ENCODE measurements at places on chromosomes 1 and 21.

GRCh38 chr1:164515711-164516331 lies 43.2 kb upstream of the PBX1 start:
- DNase-seq = no peak

DNA sequence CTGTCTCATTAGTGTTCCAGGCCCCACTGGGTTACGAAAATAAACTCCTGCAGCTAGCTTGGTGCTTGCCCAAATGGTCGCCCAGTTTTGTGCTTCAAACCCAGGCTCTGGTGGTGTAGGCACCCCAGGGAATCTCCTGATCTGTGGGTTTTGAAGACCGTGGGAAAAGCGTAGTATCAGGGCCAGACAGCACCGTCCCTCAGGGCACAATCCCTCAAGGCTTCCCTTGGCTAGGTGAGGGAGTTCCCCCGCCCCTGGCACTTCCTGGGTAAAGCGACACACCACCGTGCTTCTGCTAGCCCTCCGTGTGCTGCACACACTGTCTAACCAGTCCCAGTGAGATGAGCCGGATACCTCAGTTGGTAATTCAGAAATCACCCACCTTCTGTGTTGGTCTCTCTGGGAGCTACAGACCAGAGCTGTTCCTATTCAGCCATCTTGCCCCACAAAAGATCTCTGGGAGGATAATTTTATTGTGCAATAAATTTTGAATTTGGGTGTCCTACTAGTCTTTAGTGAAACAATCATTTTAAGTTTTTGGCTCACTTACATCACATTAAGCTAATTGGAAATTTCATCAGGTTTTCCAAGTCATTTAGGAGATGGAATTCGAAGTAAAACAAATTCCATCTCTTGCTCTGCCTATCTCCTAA lies 9.4 kb upstream of the SLC25A24 start:
- no peak for DNase-seq

DNA sequence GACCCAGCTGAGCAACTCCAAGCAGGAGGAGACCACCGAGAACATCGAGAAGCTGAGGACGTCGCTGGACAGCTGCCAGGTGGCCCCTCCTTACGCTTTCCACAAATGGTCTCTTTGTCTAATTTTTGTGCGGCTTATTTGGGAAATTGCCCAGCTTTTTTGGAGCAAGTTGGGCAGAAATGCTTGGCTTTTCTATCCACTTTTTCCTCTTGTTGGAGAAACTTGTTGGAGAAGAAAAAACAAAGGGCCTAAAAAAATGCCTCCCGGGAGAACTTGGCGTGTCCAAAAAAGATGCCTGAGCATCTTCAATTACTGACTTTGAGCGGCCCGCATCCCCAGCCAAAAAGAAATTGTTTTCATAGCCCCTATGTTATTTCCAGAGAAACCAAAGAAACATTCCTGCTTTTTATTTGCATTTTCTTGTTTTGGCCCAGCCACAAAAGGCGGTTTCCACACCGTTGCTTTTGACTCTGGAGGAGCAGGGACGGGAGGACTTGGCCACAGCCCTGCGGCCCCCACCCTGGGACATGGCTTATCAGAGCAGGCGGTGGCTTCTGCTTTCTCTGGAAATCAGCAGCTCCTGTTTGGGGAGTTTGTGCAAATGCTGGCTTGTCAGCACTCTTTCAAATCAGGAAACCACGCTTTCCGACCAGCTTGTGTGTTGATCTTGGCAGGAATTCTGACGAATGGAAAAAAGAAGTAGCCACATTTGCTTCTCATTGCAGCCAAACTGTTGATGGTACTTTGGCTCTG lies 81.2 kb upstream of the EFHD2 start:
- DNase-seq = peak; percentile 26

GRCh38 chr1:244102468-244102867 lies 51.4 kb downstream of the ZBTB18 start:
- no peak for DNase-seq

GRCh38 chr1:54998677-54999076 lies at the start of gene BSND:
Gene BSND (plus strand): TSS chr1:54998933. CDS start chr1:54999187, 254 bp downstream.
- no peak for DNase-seq

- no peak for DNase-seq
Observed at GRCh38 chr1:226506921-226507320, 41.6 kb upstream of the STUM start.

DNA sequence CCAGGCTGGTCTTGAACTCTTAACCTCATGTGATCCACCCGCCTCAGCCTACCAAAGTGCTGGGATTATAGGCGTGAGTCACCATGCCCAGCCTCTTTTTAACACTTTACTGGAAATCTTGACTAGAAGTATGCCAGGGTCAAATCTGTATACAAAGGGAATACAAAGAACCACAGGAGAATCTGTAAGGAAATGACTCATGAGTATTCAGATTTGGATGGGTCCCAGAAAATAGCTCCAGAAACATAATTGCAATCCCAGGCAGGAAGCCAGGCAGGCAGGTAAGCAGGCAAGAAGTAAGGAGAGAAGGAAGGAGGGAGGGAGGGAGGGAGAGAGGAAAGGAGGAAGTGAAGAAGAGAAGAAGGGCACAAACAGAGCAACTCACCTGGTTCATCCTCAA lies 22.8 kb upstream of the TIAM1 start:
- DNase-seq = peak; percentile 75

DNA sequence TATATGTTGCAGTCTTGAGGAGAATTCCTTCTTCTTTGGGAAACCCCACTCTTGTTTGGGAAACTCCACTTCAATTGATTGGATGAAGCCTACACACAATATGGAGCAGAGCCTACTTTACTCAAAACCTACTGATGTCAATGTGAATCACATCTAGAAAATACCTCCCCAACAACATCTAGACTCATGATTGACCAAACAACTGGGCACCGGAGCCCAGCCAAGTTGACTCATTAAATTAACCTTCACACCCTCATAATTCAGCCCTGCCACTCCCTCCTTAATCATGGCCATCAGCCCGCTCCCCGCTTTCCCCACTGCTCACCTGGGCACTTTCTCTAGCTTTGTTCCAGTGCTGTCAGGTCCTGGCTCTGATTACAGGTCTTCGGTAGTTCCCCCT lies 208.1 kb upstream of the MAP1LC3C start:
- DNase-seq = no peak

GRCh38 chr1:181661569-181661968 lies 178.3 kb downstream of the CACNA1E start:
- no peak for DNase-seq

GRCh38 chr1:170680428-170680827 lies 16.5 kb downstream of the PRRX1 start:
- no peak for DNase-seq

GRCh38 chr1:24502065-24502708 lies 449 bp upstream of the RCAN3 start:
- peak; percentile 84 for DNase-seq

GRCh38 chr1:76086597-76086996 lies 12.1 kb downstream of the ST6GALNAC3 start:
- DNase-seq = no peak

DNA sequence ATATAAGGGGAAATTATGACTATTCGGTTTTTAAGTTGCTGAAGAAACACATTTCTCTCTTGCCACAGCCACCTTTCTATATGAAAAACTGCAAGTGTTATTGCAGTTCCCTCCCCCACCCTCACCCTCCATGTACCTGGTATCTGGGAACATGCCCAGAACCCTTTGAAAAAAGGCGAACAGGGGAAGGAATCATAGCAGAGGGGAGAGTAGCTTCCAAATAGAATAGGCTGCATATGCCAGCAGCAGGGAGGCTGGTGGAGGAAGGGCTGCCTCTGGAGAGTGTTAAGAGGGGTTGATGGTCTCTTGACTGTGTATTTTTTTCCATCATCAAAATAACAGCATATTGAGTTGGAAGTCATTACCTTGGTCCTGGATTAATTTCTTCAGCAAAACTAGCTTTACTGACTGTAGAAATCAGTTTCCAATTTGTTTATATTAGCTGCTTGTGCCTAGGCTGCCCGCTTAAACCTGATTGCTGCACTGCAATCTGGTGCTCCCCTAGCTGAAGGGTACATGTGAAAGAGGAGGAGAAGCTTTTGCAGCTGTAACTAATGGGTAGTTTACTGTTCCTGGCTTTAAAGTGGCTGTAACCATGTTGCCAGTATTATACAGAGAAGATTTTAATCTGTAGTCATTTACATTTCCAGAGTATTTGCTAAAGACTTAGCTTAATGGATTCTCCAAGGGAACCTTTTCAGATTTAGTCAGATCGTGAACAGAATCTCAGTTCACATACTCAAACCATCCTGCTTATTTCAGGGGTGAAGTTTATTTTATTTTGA lies 22.7 kb downstream of the AHCYL1 start:
- DNase-seq = no peak

GRCh38 chr1:157961805-157962762 lies 31.4 kb upstream of the KIRREL1 start:
- no peak for DNase-seq

DNA sequence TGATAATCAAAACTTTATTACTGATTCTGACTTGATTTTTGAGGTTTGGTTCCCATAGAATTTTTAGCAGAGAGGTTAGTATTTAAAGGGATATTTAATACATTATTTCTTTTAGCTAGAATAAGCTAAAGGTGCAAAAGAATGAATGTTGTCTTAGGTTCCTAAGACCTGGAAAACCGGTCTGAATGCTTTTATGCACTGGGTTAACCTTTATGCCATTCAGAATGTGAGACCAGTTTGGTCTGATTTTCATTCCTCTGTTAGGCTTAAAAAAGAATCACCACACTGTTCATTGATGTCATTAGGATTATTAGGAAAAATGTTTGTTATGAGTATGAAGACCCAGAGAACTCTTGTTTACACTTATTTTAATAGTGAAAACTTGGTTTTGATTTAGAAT lies 30.1 kb downstream of the RAP1A start:
- no peak for DNase-seq

GRCh38 chr1:60262701-60263100 lies 189.1 kb upstream of the C1orf87 start:
- DNase-seq = no peak

GRCh38 chr1:41420860-41421259 lies 59.6 kb downstream of the FOXO6 start:
- DNase-seq = no peak

DNA sequence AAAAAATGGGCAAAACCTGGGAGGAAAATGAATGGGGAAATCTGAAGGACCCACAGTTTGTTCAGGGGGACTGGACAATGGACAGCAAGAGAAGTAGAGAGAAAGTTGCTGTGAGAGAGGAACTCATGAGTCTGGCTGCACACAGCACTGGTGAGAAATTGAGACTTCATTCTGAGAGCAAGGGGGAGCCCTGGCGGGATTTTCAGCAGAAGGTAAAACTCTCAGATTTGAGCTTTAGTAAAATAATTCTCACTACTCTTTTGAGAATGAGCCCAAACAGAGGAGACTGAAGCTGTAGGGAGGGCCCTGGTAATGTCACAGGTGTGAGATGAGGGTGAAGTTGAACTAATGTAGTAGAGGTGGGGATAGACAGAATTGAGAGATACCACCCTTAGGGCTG lies 438.6 kb downstream of the OMA1 start:
- no peak for DNase-seq

GRCh38 chr1:30601316-30602085 lies 121.9 kb downstream of the MATN1 start:
- no peak for DNase-seq

DNA sequence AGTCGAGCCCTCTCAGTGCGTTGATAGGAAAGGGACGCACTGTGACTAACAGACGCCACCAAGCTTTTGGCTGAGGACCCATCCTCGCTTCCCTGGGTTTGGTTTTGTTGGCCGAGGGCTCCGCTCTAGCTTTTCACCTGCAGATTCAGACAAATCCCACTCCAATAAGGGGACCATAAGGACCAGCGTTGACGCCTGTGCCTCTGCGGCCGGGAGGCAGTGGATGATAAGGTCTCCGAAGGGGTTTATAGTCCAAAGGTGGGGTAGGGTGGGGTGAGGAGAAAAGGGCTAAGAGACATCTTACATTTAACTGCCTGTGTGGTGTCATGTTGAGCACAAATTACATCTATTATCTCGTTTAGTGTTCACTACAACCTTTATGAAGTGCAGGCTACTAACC lies 760 bp downstream of the PEX14 start:
- no peak for DNase-seq

DNA sequence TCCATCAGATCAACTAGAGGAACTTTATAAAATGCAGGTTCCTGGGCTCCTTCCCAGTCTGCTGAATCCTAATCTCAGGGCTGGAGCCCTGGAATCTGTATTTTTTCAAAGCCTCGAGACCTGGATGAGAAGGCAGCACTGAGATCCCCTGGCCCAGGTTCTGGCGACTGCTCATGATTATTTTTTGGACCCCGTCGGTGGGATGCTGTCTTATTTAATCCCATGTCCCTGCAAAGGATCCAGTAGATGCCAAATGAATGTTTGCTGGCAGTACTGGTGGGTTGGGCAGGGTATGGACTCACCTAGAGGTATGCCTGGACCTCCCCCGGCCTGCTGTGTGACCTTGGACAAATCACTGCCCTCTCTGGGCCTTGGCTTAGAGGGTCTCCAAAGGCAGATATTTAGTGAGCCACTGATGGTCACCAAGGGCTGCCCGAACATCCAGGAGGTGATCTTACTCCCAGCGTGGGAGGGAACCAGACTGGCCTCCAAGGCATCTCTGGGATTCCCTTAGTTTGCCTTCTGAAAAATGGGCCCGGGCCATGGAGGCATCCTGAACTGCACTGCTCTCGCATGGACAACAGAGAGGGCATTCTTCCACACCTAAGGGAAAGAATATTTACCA lies 91.6 kb upstream of the RUNX3 start:
- DNase-seq = no peak

- DNase-seq = no peak
Observed at GRCh38 chr1:55864251-55864650, 649.1 kb upstream of the USP24 start.

DNA sequence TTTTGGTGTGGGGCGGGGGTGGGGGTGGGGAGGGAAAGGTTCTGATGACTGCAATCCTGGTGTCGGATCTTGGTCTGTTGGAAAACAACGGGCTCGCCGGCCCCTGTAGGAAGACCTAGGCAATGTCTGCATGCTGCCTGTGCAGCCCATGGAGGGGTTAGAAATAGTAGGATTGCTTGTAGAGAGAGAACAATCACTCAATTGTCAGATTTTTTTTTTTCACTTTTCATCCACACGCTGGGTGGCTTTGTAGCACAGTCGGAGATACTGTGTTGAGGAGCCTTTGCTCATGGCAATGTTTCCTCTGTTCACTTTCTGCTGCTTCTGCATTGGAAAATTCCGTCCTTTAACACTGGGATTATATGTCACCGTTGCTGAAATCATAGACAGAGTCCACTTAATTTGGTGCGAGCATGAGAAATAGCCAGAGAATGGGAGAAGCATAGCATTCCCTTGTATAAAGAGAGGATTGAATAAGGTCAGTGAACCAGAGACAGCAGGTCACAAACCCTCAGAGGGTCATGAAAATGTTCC lies 107.5 kb downstream of the MRPS6 start:
- DNase-seq = no peak
